ENCODE measurements at places on chromosomes 16 and 17.

DNA sequence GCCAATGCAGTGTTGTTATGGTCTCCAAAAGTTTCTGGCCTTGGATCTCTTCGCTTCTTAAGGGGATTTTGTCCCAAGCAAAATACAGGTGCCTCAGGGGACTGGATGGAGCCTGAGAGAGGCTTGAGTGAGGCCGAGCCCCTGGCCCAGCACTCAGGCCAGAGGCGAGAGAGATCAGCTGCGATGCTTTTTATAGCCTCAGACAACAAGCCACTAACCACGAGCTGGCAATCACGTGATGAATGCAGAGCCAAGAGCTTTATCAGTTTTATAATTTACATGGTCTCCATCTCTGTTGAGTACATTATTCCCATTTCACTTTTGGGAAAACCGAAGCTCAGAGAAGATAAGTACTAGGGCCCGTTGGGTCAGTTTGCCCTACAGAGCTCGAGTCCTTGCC lies 360.0 kb upstream of the CDH5 start:
- no peak for DNase-seq

- peak; percentile 56 for DNase-seq
Measured at GRCh38 chr16:24834459-24835335, 11.1 kb upstream of the SLC5A11 start.

GRCh38 chr16:1337486-1337885 lies 4.0 kb downstream of the BAIAP3 start:
- no peak for DNase-seq

DNA sequence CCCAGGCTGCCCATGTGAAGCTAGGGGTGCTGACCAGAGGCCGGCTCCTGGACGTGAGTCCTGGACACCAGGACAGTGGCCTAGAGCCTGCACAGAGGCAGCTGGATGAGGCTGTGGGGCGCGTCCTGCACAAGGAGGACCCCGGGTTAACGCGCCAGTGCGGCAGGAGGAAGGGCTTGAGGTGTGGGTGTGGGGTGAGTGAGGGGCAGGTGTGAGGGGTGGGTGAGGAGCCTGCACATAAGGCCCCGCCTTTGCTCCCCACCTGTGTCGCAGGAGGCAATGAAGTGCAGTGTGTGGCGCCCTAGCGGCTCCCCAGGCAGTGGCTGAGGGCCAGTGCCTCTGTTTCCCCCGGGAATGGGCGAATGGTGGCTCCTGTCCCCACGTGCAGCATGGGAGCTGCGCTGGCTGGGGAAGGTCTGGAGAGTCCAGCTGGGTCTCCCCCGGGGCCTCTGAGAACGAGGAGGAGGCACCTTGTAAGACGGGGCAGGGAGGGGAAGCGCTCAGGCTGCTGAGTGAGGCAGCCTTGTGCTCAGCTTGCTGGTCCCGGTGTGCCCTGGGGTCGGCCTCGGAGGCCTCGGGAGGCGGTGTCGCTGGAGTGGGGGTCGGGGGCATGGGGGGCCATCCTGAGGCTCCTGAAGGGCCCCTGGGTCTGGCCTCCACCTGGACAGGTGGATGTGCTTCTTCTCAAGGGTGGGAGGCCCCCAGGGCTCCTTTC lies 3.2 kb downstream of the CD7 start:
- DNase-seq: no peak

- DNase-seq: no peak
Measured at GRCh38 chr17:74088934-74089329, 114.5 kb upstream of the RPL38 start.

DNA sequence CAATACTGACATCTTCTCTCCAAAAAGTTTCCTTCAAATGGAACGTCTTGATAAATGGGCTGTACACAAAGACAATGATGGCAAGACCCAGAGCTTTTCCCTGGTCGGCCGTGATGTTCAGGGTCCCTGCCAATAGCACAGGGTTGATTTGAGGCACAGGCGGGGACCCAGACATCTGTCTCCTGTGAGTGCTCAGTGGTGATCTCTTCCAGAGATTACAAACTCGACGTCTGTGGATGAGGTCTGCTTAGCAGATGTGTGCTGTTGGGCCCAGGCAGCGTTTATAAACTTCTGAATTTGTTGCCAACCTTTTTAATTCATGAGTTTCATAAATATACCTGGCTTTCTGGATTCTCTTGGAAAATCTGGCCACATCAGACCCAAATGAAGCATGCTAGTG lies 14.9 kb downstream of the CPPED1 start:
- DNase-seq: no peak

GRCh38 chr16:8776129-8776584 lies 21.3 kb downstream of the TMEM186 start:
- no peak for DNase-seq
